Cerebellum (tissue), 4 donors: ENCODE measurements at places on chromosomes 2 and 18.

GRCh38 chr2:191015239-191015638, 1.3 kb upstream of the STAT1 start:
- DNase-seq, result no peak

GRCh38 chr18:79121746-79122474, 52.7 kb downstream of the ATP9B start:
- DNase-seq, result no peak

GRCh38 chr2:127913808-127914457, 28.2 kb upstream of the AMMECR1L start:
- DNase-seq, result no peak

DNA sequence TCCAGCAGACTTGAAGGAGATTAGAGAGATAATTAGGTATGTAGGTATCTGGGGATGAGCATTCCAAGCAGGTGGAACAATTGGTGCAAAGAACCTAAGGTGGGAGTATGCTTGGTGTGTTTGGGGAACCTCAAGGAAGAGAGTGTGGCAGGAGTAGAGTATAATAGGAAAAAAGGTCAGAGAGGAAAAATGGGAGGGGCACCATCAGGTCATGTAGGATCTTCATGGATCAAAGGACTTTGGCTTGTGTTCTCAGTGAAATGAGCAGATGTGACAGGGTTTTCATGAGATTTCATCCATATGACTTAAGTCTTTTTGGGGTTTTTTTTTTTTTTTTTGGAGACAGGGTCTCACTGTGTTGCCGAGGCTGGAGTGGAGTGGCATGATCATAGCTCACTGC, 47.3 kb downstream of the RBBP8 start:
- DNase-seq, result no peak

DNA sequence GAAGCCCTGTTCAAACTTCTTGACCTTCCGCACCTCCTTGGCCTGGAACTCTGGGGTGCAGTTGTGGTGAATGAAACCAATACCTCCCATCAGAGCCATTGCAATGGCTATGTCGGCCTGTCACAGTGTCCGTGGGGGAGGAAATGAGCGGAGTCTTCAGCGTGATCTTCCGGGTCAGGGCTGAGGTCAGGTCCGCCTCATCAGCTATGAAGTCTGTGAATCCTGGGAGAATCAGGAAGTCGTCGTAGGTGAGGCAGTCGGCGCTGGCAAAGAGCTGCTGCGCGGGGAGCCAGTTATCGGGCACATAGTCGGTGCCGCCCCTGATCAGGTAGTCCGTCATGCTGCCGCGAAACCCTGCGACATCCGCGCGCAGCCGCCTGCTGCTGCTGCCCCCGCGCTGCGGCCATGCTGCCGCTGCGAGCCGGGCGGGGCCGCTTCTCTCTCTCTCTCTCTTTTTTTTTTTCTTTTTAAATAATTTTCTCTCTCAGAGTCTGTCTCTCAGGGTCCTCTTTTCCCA, 154.1 kb upstream of the ZSWIM2 start:
- no peak for DNase-seq
